ENCODE measurements at places on chromosomes 13 and 19. TPM values are rescaled to one million over a fixed set of nuclear protein-coding genes. Genes with fewer than 3 reads are reported as not detected.

Gene TGFBR3L
- total RNA-seq, result 0.76 TPM

DNA sequence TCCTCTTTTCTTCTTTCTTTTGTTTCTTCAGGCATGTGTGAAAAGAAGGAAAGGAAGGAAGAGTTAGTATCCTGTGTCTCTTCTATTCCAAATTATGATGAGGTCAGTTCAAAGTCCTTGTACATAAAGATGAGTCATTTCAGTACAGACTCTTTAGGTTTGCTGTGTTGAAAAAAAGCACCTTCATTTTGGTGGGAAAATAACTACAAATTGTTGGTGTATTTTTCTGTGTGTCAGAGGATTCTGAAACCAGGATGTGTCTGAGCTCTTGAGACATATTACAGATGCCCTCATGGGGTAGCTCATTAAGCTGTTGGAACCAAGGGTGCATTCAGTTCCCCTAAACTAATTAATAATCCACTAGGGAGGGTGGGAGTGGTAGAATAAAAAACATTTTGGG, 5.8 kb upstream of the HSPH1 start:
- DNase-seq, result no peak

GRCh38 chr13:108104736-108105135, 110.6 kb downstream of the LIG4 start:
- DNase-seq, result no peak

Gene ZNF225
- total RNA-seq, result 1.6 TPM

GRCh38 chr13:24228852-24229458, 68.4 kb downstream of the SPATA13 start:
- peak; percentile 15 for DNase-seq

Gene FXYD7
- 24.0 TPM for total RNA-seq

All from T-cell (primary cell).